Activated T-cell treated with anti-CD3 and anti-CD28 coated beads for 1 hour (primary cell): ENCODE measurements at places on chromosomes 5 and 9.

GRCh38 chr5:97923496-97923895 is 740.4 kb upstream of the RIOK2 start:
- DNase-seq: no peak

- no peak for DNase-seq
These were observed 5.9 kb upstream of the TAL2 start for GRCh38 chr9:105656131-105656921.

DNA sequence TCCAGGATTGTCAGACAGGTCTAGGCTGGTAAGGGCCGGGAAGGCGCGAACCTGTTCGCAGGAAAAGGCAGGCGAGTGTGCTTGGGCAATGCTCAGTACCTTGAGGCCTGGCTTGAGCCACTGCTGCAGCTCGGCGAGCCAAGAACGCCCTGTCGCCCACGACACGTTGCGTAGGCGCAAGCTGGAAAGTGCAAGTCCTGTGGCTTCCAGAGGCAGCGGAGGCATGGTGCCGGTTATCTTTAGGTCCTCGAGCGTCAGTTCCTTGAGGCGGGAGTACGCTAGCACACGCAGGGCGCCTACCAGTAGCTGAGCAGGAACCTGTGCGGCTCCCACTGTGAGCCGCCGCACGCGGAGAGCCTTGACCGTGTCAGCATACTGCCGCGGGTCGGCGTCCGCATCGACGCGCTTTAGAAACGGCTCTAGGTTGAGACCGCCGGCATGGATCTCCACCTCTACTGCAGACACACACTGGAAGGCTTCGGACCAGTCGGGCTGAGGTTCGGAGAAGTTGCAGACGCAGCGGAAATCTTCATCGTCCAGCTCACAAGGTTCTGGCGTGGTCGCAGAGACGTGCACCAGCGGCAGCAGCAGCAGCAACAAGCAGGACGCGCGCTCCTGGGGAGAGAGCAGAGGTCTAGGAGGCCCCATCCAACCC is 482 bp downstream of the CD14 start:
- DNase-seq: peak; percentile 37

DNA sequence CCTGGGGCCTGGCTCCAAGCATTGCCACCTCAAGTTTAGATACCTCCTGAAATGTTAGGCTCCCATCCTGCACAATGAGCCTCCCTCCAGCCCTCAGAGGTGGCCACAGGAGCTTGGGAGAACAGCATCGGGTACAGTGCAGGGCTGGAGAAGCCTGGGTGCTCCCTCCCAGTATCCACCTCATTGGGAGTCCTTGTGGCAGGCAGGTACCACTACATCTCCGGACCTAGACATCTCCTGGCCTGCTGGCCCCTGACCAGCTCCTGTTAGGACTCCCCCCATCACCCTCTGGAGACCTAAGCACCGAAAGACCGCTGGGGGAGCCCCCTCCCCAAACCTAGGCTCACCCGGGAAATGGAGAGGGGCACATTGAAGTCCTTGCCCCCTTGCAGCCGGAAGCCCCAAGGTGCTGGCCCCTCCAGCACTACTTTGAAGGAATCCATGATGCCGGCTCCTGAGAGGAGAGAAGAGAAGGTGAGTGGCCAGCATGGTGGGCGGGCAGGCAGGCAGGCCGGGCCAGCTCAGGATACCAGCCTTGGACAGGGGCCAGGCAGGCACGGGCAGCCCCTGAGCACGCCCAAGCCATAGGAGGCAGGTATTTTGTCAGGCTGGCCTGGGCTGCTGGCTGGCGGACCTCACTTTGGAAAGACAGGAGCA is 1.2 kb downstream of the PDLIM7 start:
- DNase-seq: no peak

DNA sequence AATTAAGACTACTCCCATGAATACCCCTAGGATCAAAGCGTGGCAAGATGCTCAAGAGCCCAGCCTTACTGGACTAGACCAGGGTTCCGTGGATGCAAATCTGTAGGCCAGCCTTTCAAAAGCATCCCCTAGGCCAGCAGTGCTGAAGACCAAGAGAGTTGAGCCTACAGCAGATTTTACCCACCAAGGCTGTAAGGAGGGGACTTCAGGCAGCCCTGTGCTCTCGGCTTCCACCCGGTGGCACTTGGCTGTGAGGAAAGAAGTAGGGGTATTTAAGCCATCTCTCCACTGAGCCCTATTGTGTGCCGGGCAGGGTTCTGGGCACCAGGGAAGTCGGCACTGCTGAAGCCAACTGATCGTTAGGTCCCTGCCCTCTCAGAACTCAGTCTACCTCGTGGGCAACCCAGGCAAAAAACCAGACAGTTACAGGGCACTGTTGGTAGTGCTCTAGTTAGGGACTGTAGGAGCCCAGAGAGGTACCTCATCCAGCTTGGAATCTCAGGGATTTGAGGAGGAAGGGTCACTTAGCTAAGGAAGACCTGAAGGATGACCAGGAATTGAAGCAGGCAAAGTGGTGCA is 25.5 kb downstream of the TCF7 start:
- no peak for DNase-seq

GRCh38 chr5:158621391-158621790 is 478.3 kb downstream of the EBF1 start:
- DNase-seq: no peak

DNA sequence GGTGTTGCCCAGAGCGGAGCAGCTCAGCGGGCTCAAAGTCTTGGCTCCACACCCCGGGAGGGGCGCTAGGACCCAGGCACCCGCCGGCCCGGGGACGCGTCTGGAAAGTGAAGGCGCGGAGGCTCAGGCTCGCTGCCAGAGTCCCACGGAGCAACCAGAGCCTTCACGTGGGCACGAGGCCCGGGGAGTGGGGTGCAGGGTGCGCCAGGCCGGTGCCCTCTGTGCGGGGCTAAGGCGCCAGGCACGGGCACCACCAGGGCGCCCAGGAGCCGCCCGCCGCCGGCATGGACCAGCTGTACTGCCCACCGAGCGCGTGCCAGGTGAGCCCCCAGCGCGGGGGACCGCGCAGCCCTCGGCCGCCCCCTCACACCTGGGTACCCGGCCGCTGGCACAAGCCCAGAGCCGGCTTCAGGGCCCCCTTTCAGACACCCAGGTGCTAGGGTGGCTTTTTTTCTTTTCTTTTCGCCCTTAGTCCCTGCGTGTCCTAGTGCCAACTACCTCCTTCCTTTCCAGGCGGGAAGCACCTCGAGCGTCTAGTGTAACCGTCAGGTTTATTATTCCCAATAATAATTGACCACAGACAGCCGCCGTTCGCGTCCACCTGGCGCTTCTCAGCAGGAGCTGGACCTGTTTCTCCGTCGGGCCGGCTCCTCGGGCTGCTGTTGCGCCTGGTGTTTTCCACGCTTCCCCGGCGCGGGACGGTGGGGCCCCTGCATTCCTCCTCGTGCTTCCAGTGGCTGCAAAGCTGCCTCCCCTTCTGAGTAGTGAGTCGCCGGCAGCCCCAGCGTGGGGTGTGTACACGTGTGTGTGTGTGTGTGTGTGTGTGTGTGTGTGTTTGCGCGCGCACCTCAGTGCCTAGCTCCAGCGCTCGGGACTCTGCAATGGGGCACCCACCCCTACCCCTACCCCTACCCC is 30.1 kb upstream of the PDE8B start:
- no peak for DNase-seq

DNA sequence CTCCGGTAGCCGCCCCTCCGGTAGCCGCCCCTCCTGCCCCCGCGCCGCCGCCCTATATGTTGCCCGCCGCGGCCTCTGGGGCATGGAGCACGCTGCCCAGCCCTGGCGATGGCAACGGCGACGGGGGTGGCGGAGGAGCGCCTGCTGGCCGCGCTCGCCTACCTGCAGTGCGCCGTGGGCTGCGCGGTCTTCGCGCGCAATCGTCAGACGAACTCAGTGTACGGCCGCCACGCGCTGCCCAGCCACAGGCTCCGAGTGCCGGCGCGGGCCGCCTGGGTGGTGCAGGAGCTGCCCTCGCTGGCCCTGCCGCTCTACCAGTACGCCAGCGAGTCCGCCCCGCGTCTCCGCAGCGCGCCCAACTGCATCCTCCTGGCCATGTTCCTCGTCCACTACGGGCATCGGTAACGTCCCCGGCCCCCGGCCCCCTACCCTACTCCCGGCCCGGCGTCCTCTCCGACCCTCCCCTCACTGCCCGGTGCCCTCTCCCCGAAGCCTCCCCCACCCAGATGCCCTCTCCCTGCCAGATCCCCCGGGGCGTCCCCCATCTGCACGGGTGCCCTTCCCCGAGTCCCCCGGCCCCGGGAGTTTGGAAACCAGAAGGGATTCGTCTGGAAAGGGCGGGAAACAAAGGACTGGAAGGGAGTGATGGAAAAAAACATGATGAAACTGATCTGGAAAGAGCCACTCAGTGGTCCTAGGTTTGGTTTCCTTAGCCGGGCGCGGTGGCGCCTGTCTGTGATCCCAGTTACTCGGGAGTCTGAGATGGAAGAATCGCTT is 417 bp downstream of the SRD5A1 start:
- DNase-seq: no peak

- DNase-seq: no peak
These were observed 96.4 kb upstream of the SPIN1 start for GRCh38 chr9:88291856-88292255.

GRCh38 chr9:134698587-134699342 is 57.2 kb downstream of the COL5A1 start:
- peak; percentile 11 for DNase-seq

GRCh38 chr5:67149057-67149950 is 47.3 kb downstream of the CD180 start:
- DNase-seq: no peak

DNA sequence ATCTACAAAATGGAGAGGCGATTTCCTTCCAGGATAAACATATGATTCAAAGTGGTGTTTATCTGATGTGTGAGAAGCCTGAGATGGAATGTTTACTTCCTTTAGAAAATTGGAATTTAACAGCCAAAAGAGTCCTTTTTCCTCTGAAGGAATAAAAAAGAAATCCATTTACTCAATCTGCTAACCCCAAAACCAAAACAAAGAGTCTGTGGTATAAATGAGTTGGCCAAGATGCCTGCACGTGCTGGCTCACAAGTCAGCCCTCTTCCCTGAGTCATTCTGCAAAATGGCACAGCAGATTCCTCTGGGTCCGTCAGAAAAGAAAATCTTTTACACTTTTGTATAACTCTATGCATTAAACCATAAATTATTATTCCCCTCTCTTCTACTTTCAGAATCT is 60.8 kb downstream of the EBF1 start:
- no peak for DNase-seq

GRCh38 chr5:168269937-168270330 is 21.5 kb upstream of the WWC1 start:
- no peak for DNase-seq

GRCh38 chr5:14112998-14113652 is 30.0 kb upstream of the TRIO start:
- no peak for DNase-seq

- DNase-seq: no peak
These were observed 64.5 kb downstream of the ENTREP1 start for GRCh38 chr9:69389437-69389995.

DNA sequence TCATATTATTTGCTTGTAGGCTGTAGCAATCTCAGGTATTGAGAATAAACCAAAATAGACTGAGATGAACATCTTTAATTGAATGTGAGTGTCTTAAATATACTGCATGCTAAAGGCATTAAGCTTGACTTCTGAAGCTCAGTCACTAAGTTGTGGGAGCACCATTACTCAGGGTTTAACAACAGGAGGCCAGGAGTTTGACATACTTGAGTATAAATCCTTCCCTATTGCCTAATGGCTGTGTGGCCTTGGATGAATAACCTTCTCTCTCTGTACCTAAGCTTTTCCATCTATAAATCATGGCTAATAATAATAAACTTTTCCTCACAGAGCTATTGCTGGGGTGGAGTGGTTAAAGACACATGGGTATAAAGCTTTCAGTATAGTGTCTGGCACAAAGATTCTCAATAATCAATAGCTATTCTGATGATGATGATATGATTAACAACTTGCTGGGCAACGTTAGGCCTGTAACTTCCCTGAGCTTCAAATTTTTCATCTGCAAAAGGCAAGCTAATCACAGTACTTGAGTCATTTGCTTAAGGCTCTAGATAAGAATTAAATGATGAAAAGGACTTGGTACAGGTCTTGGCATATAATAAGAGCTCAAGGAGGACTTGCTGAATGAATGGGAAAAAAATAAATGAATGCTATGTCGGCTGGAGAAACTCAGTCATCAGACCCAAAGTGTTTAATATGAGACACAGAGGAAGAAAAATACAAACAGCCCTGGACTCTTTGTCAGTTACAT is 174.0 kb upstream of the IL12B start:
- no peak for DNase-seq

DNA sequence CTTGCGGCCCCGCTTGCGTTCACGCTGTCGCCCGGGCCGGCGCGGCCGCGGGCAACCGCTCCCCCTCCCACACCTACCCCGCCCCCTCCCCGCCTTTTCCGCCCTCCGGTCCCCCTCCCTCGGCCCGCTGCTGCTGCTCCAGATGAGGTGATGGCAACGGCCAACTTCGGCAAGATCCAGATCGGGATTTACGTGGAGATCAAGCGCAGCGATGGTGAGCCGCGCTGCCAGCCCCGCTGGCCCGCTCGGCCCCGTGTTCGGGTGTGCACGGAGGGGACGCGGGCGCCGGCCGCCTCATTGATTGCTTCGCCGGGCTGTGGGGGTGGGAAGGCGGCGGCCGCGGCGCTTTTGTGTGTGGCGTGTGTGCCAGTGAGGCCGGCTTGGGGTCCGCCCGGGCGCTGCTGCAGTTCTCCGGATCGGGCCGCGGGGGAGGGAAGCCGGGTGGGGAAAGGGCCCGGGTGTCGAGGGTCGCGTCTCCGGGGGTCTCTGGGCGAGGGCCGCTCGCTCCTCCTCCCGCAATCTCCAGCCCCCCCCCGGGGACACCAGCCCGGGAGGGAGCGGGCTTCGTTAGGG is 403 bp downstream of the KIF2A start:
- DNase-seq: no peak

- DNase-seq: no peak
These were observed 550.7 kb upstream of the TLE4 start for GRCh38 chr9:79021084-79021483.

GRCh38 chr9:135602789-135603481 is 36.4 kb downstream of the GLT6D1 start:
- DNase-seq: peak; percentile 49

DNA sequence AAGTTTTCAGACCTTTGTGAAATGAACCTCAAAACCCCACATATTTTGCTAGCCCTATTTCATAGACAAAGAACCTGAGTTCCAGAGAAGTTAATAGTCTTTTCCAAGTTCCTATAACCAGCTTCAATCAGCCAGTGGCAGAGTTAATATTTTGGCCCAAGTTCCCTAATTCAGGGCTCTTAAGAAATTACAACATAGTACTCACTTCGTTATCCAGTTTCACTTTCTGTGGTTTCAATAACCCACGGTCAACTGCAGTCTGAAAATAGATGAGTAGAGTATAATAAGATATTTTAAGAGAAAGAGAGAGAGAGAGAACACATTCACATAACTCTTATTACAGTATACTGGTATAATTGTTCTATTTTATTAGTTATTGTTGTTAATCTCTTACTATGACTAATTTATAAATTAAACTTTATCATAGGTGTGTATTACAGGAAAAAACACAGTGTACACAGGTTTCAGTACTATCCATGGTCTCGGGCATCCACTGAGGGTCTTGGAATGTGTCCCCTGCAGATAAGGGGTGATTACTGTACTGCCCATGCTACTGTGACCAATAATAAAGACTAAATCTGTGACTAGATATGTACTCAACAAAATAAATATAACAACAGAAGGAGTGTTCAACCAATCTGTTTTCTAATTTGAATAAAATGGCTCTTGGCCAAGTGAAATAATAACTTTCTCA is 9.3 kb upstream of the MYOT start:
- no peak for DNase-seq
